NCI-H187 (cell line): ENCODE measurements at places on chromosomes 7 and 10.
A peak's percentile ranks its signal among the peaks of the same experiment; 100 is the strongest.

GRCh38 chr7:99383203-99383602, 8.7 kb downstream of the ARPC1B start:
- DNase-seq: no peak

GRCh38 chr10:102245932-102246251, 560 bp downstream of the GBF1 start:
- no peak for DNase-seq

GRCh38 chr7:17030559-17030958, 148.8 kb upstream of the AGR3 start:
- no peak for DNase-seq

DNA sequence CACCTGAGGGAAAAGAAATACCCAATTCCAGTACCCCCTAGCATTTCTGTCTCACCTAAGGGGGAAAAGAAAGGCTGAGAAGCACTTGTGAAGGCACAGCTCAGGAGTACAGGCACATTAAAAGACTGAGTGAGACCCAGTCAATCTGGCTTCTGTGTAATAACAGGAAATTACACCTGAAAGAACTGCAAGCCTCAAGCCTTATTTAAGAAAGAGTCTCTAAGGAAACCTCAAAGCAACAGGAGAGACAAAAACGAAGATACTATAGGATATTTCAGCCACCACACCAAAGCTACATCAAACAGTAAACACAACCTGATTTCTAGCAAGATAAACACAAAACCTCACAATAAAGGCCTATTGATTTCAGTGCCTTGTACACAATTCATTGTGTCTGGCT, 69.6 kb upstream of the CDK1 start:
- no peak for DNase-seq

DNA sequence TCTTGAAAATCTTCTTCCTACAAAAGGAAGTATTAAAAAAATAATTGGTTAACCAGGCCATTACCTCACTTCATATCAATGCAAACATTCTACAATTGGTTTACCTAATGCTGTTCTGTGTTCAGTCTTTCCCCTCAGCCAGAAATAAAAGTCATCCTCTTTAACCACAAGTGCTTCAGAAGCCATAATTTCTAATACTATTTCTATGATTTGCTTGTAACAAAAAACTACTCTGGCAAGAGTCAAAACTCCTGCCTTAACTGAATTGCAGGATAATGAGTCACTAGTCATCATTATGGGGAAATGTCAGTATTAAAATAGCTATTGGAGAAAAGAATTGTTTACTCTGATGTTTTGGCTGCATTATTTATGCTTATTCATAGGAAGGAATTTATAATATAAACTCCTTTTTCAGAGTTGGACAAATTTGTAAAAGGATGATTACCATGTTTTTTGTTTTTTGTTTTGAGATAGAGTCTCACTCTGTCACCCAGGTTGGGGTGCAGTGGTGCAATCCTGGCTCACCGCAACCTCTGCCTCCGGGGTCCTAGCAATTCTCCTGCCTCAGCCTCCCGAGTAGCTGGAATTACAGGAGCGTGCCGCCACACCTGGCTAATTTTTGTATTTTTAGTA, 55.5 kb upstream of the ODAD2 start:
- no peak for DNase-seq

DNA sequence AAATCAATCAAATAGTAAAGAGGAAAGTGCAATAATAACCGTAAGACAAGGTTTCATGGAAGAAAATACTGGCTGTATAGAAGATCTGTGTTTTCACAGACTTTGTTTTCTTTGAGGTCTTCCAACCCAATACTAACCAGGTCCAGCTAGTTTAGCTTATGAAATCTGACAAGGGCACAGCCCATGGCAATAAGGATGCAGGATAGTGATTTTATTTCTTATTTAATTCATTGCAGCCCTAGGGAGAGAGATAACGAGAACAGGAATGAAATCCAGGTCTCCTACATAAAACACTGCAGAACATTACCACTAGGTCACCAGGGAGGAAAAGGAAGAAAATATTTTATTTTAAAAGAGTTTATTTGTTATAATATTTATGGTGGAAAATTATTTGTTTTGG, 145.1 kb downstream of the DNAJC1 start:
- no peak for DNase-seq

DNA sequence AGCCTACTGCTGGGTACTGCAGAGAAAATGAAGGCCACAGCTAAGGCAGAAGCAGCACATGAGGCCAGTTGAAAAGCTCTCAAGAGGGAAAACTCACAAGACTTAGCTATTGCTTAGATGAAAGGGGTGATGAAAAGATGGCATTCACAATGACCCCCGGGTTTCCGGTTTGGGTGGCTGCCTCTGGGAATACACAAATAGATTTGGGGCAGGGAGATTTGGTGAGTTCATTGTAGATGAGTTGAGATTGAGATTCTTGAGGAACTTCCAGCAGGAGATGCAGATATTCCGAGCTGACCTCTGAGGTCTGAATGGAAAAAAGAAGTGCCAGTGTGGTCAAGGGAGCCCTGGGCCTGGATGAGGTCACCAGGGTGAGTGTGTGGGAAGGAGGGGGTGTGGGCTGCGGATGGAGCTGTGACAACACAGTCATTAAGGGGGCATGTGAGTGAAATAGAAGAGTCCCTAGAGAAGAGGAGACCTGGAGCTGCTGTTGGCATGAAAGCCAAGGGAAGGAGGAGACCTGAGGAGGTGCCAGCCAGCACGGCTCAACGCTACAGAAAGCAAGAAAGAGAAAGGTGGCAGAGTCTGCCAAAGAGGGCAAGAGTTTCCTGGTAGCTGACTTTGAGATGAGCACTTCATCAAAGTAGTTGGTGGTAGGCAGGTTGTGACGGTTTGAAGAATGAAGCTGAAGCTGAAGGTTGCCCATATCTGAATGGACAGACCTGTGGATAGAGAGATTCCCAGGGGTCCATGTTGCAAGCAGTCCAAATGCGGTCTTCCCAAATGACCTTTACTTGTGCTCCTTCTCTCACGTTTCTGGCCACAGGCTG, 43.7 kb downstream of the HIF1AN start:
- DNase-seq: no peak

GRCh38 chr10:94098896-94099295, 105.2 kb downstream of the PLCE1 start:
- DNase-seq: no peak

GRCh38 chr10:130025811-130026485, 61.9 kb upstream of the EBF3 start:
- no peak for DNase-seq

- DNase-seq: no peak
Measured at GRCh38 chr10:62917475-62918238, 101.5 kb upstream of the EGR2 start.

GRCh38 chr7:79984210-79984609, 150.4 kb upstream of the GNAI1 start:
- no peak for DNase-seq

GRCh38 chr10:6065835-6066234, 3.7 kb upstream of the IL2RA start:
- DNase-seq: no peak

GRCh38 chr7:26633557-26633956, 230.8 kb downstream of the SKAP2 start:
- DNase-seq: no peak

DNA sequence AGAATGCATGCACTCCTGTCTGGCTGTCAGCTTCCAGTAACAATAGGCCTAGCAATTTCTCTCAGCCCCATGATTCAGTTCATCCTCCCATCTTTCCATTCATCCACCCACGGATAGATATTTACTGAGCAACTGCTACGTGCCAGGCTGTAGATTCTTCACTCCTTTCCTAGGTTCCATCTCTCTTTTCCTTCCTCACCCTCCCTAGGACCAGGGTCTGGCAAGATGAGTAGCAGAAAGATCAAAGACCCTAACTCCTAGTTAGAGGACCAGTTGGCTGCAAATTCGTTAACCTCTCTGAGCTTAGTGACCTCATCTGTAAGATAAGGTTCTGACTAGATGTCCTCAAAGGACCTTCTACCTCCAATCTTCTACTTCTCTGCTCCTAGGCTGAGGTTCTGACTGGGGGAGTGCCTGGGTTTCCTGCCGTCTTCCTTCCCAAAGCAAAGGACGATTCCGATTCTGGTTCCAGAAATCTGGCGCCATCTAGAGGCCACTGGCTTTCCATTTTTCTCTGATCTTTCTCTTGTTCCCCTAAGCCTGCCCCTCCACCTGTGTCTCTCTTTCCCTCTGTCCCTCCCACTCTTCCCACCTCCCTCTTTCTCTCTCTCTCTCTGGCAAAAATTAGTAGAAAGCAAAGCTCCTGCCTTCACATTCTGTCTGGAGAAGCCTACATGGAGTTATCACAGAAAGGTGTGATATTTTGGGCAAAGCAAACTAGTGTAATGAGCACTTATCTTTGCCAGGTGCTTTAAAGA, 26.2 kb downstream of the TBATA start:
- peak; percentile 6 for DNase-seq

DNA sequence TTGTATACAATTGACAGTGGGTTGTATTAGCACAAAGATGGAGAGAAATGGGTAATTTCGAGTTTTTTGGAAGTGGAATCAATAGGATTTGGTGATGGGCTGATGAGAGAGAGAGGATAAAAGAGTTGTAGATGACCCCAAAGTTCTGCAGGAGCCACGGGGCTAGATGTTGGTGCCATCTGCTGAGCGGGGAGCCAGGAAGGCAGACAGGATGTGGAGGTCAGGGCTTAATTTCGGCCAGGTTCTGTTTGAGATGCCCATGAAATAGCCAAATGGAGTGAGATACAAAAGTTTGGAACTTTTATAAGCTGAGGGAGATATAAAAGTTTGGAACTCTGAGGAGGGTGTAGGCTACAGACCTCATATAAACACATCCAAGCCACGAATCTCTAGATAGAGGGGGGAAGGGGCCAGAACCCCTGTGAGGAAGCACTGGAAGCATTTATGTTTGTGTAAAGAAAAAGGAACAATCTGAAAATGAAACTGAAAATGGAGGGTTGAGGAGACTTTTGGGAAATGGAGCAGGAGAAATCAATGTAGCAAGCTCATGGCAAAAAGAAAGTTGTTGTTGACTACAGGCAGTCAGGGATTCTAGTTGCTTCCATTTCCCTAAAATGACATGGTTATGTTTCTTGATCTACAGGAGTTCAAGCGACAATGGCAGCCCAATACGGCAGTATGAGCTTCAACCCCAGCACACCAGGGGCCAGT, 2.2 kb downstream of the GIMAP4 start:
- DNase-seq: no peak

GRCh38 chr7:37430640-37431039, 18.0 kb downstream of the ELMO1 start:
- no peak for DNase-seq

- DNase-seq: no peak
Measured at GRCh38 chr7:108598153-108598552, 28.5 kb downstream of the DNAJB9 start.

GRCh38 chr10:116195039-116195438, 78.0 kb downstream of the GFRA1 start:
- no peak for DNase-seq

GRCh38 chr7:41162612-41163011, 540.3 kb downstream of the INHBA start:
- DNase-seq: no peak

DNA sequence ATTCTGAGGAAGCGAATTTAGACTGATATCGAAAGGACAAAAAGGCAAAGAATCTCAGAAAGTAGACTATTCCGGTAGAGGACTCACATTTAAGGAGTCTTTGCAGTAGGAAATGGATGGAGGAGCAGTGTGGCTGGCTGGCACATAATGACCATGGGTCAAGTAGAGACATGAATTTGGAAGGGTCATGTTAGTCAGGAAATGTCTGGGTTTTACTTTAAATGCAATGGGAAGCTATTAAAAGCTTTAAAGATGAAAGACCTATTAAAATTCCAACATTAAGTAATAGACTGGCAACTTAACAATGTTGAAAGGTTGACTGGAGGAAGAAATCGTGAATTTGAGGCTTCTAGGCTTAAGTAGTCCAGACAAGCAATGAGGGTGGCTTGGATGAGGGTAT, 90.0 kb upstream of the SEMA3C start:
- DNase-seq: no peak

DNA sequence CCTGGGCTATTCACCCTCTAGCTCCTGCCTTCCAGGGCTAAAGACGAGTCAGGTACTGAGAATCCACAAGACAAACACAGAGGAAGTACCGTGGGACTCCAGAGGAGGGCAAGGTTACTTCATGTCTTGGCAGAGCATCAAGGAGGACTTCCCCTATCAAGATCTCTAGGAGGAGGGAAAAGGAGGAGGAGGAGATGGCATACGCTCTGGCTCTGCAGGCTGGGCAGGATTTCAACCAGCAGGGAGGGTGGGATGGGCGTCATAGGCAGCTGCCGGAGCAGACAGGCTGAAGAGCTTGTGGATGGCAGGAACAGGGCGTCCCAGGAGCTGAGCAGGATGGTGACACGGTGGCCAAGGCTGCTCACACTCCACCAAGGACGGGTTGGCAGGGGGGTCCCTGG, 21.3 kb downstream of the MDH2 start:
- no peak for DNase-seq

DNA sequence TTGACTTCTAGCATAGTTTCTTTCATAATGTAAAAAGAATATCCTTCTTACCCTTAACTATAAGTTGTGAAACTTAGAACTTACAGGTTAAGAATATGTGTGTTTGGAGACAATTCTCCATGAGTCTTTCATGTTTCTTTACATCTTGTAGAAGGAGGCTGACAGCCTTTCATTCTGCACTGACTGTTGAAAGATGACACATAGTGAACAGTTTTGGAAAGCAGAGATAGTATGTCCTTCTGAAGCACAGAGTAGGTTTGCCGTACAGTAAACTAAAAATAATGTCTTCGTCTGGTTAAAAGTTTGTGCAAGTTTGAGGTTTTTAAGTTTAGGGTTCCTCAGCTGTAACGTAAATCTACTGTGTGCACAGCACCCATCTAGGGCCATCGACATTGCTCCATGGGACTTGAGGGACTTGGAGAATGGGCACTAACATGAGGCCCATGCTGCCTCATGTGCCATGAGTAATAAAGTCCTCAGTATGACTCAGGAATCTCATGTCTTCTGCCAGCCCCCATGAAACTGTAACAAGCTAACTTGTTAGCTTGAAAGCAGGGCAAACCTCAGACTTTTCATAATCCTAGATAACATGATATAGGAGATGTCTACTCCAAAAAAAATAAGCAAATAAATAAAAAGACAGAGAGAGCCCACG, 24.5 kb upstream of the ELAPOR2 start:
- no peak for DNase-seq

GRCh38 chr10:62237966-62238365, 30.7 kb downstream of the RTKN2 start:
- no peak for DNase-seq

GRCh38 chr7:81903115-81903514, 133.3 kb upstream of the HGF start:
- no peak for DNase-seq

- DNase-seq: no peak
Measured at GRCh38 chr10:91800756-91801155, 2.5 kb downstream of the TNKS2 start.

DNA sequence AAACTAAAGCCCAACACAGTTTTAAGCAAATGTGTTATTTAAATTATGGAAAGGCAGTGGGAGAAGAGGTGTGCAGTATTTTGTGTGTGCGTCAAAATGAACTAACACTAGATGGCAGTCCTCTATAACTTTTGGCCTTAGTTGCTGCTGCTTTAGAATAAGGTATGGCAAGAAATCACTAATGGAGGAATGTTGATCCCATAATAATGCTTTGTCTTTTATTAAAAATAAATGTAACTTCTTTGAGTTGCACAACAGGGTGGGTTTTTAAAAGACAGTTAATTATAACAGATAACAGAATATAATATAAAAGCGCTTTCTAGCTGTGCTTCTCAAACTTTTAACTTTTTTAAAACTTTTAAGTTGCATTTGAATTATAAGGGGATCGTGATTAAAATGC, 56.4 kb downstream of the BBS9 start:
- no peak for DNase-seq
